ENCODE measurements at places on chromosomes 3 and 15.

DNA sequence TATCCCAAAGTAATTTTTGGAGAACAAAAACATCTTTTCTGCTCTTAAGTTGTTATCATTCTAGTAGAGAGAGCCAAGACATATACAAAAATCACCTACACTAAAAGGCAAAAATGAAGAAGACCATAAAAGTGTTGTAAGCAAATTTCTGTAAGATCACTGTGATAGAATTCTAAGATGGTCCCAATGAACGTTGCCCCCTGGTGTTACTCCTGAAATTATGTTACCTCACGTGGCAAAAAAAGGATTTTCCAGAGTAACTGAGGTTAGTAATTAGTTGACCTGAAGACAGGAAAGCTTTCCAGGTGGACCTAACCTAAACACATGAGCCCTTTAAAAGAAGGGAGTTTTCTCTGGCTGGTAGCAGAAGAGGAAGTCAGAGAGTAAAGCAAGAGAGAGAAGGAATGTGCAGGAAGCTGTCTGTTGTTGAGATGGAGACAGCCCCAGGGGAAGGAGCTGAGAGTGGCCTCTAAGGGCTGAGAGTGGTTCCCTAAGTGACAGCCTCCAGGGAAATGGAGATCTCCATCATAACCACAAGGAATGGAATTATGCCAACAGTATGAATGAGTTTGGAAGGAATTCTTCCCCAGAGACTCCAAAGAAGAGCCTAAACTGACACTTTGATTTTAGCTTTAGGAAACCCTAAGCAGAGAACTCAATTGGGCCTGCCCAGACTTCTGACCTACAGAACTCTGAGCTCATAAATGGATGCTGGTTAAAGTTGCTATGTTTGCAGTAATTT, 205.9 kb downstream of the CD47 start:
- no peaks in the 10 kb centered on the region for H3K4me1 ChIP-seq
- no peak overlapping the region for H3K4me3 ChIP-seq
- no peak overlapping the region for H3K27ac ChIP-seq

DNA sequence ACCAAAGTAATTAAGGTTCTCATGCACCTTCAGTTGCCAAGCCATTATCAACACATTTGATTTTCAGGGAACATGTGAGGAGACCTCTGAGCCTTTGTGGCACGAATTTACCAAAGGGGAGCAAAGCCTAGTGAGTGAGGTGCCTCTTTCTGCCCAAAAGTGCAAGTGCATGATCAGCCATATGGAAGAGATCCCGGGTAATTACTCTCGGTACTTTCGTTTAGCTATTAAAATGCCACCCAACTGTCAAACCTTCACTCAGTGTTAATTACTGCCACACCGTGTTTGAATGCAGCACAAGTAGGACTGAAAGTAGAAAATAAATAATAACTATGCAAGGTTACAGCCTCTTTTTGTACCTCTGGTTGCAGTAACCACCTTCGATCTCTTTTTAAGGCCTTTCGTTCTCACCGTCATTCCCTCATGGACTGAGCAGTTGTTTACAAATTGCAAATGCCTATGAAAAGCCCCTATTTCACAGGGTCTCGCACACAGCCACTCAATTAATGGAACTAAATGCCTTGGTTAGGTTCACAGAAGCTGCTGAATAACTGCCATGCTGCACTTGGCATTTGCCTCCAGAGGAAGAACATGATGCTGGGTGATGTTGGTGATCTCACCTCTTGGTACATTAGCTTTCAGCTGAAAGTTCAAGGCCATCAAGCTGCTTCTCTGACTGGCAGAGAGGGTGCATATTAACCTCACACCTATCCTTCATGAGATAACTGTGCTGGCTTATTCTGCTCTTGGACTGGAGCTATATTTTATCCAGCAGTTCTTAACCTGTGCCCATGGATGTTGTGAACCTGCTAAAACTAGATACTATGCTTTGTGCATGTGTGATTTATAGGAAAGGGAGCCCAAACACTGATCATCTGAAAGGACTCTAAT, 69.9 kb downstream of the TNIK start:
- no peaks in the 10 kb centered on the region for H3K36me3 ChIP-seq
- H3K4me3 ChIP-seq: no peak overlapping the region
- H3K4me1 ChIP-seq: peaks cover 1% of the 10 kb centered on the region
- no peaks in the 10 kb centered on the region for H3K27me3 ChIP-seq

DNA sequence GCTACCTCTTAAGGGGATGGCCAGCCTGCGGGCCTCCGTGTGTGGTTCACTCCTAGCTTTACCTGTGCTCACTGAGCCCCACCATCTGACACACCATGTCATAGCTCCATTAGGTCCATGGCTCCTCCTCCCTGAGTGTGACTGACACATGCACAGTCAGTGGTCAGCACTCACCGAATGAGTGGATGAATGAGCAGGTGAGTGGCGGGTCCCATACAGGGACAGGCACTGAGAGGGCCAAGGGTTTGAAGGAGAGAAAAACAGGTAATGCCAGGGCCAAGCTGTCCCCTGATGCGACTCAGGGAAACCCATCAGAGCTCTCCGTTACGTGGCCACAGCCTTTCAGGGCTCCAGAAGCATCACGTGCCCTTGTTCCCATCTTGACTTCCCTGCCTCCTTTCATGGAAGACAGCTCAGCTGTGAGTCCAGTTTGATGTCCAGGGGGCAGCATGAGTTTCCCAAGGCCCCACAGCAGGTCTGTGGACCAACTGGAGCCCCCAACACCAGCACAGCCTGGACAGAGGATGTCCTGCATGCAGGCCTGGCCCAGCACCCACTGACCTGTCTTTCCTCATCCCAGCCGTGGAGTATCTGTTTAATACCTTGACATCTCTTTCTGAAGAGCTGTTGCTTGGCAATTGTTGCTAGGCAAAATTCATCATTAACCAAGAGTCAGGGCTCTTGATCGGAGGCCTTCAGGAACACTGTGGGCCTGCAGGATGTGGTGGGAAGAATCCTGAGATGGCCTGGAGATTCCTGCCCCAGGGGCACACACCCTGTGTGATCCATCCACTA, 84.4 kb downstream of the PLXNA1 start:
- no peaks in the 10 kb centered on the region for H3K4me1 ChIP-seq
- no peaks in the 10 kb centered on the region for H3K36me3 ChIP-seq
- no peak overlapping the region for H3K4me3 ChIP-seq
- H3K27ac ChIP-seq: no peak overlapping the region

GRCh38 chr3:170038434-170039110, 777 bp downstream of the GPR160 start:
- no peaks in the 10 kb centered on the region for H3K27me3 ChIP-seq
- H3K27ac ChIP-seq: no peak overlapping the region
- DNase-seq: no peak
- no peaks in the 10 kb centered on the region for H3K4me1 ChIP-seq

- H3K27me3 ChIP-seq: no peaks in the 10 kb centered on the region
- DNase-seq: peak; percentile 52
- no peaks in the 10 kb centered on the region for H3K36me3 ChIP-seq
- no peaks in the 10 kb centered on the region for H3K4me1 ChIP-seq
Measured at GRCh38 chr3:39990532-39990931, 181.1 kb downstream of the MYRIP start.

GRCh38 chr3:66655044-66655443, 154.2 kb upstream of the LRIG1 start:
- H3K4me3 ChIP-seq: no peak overlapping the region
- H3K27me3 ChIP-seq: no peaks in the 10 kb centered on the region
- H3K36me3 ChIP-seq: no peaks in the 10 kb centered on the region
- no peak overlapping the region for H3K27ac ChIP-seq
- H3K4me1 ChIP-seq: no peaks in the 10 kb centered on the region

DNA sequence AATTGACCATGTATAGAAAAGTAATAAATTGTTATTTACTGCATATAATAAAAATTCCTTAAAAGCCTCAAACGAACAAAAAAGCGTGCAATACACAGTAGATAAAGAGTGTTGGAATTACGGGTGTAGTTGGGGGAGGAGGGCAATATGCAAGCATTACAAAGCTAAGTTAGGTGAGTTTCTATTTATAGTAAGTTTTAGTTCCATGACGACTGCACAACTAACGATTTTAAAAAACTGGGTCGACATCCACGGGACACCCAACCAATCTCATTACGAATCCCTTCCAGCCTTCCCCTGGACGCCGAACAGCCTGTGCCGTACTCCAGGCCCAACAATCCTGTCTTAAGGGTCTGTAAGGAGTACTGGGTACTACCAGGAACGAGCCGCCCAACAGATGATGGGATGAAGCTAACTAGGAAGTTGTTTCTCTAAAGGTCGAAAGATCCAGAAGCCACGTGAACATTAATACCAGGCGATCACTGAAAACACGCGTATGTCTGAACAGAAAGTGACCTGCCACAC, 677 bp downstream of the POLQ start:
- no peaks in the 10 kb centered on the region for H3K4me1 ChIP-seq
- no peak overlapping the region for H3K27ac ChIP-seq
- peaks cover 3% of the 10 kb centered on the region for H3K36me3 ChIP-seq

DNA sequence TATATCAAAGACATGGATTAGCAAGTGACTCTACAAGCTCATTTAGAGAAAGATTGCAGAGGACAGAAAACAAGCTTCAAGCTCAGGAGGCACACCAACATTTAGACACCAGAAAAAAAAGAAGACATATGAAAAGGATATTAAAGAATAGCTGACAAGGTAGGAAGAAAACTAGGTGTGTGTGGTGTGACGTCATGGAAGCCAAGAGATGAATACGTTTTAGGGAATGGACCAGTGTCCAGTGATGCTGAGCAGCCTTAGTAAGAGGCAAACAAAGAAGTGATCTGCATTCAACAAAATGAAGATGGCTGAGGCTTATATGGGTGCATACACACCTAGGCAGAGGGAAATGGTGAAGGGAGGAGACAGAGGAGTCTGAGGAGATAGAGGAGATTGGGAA, 377.4 kb downstream of the ROBO1 start:
- DNase-seq: no peak
- no peaks in the 10 kb centered on the region for H3K36me3 ChIP-seq
- no peak overlapping the region for H3K27ac ChIP-seq
- no peak overlapping the region for H3K4me3 ChIP-seq
- H3K27me3 ChIP-seq: no peaks in the 10 kb centered on the region

DNA sequence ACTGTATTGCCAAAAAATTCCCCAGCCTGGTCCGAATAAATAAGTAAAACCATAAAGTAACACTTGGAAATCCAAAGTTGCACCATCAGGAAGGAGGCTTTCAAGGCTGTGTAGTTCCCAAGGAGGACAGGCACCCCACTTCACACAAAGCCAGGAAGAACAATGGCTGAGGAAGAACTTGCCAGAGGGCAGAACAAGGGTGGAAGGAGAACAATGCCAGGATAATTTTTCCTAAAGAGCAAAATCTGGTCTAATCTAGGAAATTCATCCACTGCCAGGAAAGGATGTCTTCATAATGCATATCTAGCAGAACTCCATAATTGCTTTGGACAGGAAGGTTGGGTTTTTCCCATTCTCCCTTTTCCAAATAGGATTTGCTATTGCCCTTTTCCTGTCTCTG, 15.7 kb upstream of the ARID3B start:
- H3K4me3 ChIP-seq: no peak overlapping the region
- no peak overlapping the region for H3K27ac ChIP-seq
- H3K4me1 ChIP-seq: no peaks in the 10 kb centered on the region

GRCh38 chr15:85986741-85987140, 92.9 kb upstream of the AGBL1 start:
- H3K4me1 ChIP-seq: no peaks in the 10 kb centered on the region
- H3K4me3 ChIP-seq: no peak overlapping the region
- H3K27ac ChIP-seq: no peak overlapping the region
- no peaks in the 10 kb centered on the region for H3K27me3 ChIP-seq
- H3K36me3 ChIP-seq: no peaks in the 10 kb centered on the region

DNA sequence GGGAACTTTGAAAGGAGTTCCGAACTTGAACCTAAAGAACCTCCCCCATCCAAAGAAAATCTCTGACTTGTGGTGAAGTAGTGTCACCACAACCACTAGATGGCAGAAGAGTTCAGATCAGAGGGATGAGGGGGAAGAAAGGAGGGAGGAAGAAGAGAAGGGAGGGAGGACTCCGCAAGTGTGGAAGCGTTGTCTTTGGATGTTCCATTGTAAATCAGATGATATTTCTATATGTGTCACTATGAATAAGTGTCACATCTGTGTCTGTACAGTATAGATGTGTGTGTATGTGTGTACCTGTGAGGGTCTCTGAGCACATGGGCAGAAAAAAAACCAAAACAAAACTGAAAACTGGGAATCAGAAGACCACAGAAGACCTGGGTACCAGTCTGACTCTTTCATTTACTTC, 16.9 kb downstream of the SLC24A1 start:
- no peaks in the 10 kb centered on the region for H3K36me3 ChIP-seq
- no peak overlapping the region for H3K27ac ChIP-seq
- peak; percentile 43 for DNase-seq
- no peaks in the 10 kb centered on the region for H3K27me3 ChIP-seq

All from iPS DF 6.9 (cell line).